ENCODE measurements at places on chromosomes 3 and 15.

- DNase-seq: peak; percentile 28
Observed at GRCh38 chr3:141243271-141243707, 11.7 kb downstream of the PXYLP1 start.

- DNase-seq: no peak
Observed at GRCh38 chr15:80216911-80217310, 35.1 kb downstream of the CTXND1 start.

GRCh38 chr3:190642016-190642415 lies 128.1 kb downstream of the IL1RAP start:
- no peak for DNase-seq

DNA sequence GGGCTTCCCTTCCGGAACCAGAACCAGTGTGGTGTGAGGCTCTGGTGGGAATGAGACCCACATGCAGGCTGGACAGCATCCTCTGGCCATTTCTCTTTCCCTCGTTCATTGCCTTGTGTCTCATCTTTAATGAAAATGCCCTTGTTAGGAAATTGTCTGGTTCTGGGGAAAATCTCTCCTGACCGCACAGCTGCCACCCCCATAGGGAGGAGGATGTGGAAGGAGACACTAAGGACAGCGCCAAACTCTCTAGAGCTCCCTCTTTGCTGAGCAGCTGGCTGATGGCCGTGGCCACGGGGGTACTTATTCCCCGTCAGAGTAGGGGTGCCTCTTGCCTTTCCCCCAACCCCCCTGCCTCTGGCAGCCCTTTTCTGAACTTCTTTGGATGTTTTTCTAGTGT lies 297.6 kb upstream of the C2CD4B start:
- DNase-seq: no peak

DNA sequence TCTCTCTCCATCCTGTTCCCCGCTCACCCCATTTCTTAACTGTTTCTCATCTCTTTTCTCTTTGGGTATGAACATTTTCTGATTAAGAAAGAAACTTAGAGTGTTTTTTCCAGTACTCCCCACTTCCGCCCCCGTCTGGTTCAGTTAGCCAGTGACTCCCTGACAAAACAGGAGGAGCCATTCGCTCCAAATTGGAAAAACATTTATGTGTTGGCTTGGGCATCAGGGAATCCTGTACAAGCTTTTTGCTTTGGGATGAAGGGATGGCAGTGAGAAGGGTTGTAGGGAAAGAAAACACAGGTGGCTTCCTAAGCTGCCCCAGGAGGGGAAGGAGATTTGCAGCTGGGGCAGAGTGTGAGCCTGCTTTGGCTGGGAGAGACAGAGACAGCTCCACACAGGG lies 47.0 kb downstream of the BOC start:
- no peak for DNase-seq

GRCh38 chr15:78397382-78397781 lies 40.6 kb upstream of the IREB2 start:
- no peak for DNase-seq

GRCh38 chr3:124878561-124879336 lies 8.4 kb downstream of the ITGB5 start:
- no peak for DNase-seq

- no peak for DNase-seq
Observed at GRCh38 chr15:87213626-87214025, 1042.9 kb downstream of the NTRK3 start.

- no peak for DNase-seq
Observed at GRCh38 chr3:129263161-129263910, 13.9 kb downstream of the COPG1 start.

- no peak for DNase-seq
Observed at GRCh38 chr3:19769694-19770093, 164.3 kb downstream of the EFHB start.

DNA sequence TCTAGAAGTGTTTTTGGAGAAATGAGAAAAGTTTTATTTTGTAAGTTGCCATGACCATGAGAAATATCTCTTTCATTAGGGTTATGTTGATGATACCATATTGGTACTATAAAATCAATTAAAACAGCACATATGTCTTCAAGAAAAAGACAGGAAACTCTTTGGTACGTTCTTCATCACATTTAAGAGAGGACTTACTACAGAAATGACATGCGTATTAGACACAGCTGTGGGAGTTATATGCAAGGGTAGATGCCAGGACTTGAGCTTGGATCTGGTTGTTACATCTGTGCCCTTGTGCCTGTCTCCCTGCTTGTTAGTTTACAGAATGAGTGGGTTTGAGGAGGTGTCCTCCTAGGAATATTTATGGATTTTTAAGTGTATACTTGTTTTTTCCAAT lies 103.4 kb upstream of the P2RY1 start:
- no peak for DNase-seq

DNA sequence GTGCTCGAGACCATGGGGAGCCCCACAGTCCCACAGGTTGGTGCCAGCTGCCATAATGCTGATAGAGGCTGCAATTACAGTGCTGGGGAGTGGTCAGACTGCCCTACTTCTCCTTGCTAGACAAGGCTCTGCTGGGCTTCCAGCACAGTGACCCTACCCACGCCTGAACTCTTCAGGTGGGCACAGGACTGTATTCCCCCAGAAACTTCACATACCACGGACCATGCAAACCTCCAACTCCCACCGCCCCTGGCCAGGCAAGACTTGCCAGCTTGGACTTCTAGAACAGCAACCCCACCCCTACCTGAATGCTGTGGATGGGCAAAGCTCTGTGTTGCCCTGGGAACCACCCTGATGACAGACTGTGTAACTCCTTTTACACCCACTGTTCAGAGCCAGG lies 885.3 kb downstream of the SI start:
- no peak for DNase-seq

- no peak for DNase-seq
Observed at GRCh38 chr3:144045766-144046165, 74.1 kb downstream of the DIPK2A start.

DNA sequence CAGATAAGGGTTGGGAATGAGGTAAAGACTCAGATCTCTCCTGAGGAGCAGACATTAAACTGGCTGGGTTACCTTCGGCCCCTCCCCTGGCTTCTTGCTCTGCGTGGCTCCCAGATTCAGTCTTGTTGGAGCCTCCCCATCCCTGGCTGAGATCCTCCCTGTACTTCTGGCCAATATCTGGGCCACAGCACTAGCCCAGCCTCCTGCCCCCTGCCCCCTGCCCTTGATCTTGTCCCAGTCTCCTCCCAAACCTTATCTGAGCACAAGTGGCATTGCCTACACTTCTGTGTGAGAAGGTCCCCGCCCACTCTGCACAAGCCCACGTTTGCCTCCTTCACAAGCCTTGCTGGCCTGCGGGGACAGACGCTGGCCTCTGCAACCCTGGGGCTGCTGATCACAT lies 16.8 kb downstream of the PLA2G4F start:
- DNase-seq: no peak

DNA sequence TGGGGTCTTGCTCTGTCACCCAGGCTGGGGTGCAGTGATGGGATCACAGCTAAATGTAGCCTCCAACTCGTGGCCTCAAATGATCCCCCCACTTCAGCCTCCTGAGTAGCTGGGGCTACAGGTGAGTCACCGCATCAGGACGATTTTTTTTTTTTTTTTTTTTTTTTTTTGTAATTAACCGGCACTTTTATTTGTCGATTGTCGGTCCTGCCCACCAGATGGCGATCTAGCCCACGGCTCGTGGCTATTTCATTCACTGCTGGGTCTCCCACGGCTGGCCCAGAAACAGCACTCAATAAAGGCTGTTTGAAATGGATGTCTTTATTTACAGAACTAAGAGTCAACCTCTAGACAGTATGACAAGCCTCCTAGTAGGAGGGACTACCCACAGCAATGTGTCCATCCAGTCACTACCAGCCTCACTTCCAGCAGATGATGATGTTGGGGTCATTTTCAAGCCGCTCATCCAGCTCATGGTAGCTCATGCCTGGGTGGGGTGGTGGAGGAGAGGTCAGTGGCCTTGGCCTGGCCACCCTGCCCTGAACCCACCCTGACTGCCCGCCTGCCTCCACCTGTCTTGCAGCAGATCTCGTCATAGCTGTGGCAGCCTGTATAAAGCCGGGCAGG lies 1.8 kb upstream of the ZMYND10 start:
- DNase-seq: peak; percentile 47

- no peak for DNase-seq
Observed at GRCh38 chr3:64342940-64343688, 117.8 kb upstream of the PRICKLE2 start.

DNA sequence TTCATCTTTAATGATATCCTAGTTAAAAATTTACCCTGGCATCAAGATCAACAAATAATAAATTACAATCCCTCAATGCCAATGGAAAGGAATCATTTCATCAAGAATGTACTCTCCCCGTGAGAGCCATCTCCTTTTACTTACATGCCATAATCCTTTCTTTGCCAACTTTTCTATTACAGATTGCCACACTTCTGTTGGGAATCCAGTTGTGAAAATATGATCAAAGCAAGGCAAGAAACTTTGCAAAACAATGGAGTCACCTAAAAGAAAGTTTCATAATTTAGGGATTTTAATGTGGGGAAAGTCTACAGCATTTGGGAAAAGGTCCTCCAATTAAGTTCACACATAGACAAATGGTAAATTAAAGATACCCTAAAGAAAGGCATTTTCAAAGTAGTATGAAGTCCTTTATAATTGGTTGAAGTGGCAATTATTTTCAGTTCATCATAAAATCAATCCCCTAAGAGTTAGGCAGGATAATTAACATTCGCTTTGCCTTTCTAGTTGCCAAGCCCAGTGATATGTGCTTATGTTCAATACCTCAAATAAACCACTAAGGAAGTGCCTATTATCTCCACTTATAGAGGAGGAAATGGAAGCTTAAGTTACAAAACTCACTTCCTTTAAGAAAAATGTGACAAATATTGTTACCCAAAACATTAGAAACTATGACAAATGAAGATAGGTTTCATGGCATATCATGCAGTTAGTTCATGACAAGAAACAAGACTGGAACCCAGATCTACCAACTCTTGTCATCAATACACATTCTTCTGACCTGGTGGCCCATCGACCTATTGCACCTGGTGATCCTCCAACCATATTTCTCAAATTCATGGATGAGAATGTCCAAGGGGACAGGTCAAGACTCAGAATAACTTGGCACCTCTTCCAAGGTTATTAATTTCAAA lies 49.1 kb downstream of the TRANK1 start:
- no peak for DNase-seq

GRCh38 chr3:197854596-197855343 lies 63.7 kb downstream of the LRCH3 start:
- no peak for DNase-seq

DNA sequence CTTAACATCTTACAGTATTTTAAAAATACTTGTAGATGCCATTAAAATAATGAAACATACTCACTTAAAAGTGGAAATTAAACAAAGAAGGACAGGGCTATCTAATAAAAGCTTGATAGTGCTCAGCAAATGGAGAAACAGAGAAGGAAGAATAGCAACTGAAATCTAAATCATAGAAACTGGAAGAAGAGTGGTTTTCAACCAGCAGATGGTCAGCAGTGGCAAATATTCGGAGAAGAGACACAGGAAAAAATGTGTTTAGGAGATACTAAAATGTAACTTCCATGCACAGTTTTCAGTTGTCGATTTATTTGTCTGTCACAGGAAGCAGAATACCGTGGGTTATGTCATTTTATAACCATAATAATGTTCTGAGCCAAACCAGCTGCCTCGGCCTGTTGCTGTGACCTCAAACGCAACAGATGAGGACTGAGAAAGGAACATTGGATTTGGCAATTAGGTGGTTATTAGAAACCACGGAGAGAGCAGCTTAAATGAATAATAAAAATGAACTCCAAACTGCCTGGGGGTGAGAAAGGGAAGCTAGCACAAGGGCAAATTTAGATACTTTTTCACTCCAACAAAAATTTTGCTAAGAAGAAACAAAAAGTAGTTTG lies 246.6 kb upstream of the KCNMB2 start:
- no peak for DNase-seq

DNA sequence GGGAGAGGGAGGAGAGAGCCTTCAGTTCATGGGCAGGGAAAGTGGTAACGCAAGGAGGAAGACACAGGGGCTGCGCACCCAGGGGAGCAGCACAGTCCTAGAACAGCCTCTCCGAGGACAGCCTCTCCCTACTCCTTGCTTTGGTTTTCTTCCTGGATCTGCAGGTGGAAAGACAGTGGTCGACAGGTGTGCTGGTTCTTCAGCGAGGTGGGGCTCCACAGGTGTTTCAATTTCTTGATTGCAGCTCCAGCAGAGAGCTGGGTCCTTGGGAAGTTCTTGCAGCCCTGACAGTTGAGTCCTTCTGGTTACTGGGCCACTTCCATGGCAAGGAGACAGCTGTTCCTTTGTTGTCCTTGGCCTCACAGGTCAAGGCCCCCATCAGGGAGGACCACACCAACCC lies 220.7 kb upstream of the NR2F2 start:
- DNase-seq: no peak

DNA sequence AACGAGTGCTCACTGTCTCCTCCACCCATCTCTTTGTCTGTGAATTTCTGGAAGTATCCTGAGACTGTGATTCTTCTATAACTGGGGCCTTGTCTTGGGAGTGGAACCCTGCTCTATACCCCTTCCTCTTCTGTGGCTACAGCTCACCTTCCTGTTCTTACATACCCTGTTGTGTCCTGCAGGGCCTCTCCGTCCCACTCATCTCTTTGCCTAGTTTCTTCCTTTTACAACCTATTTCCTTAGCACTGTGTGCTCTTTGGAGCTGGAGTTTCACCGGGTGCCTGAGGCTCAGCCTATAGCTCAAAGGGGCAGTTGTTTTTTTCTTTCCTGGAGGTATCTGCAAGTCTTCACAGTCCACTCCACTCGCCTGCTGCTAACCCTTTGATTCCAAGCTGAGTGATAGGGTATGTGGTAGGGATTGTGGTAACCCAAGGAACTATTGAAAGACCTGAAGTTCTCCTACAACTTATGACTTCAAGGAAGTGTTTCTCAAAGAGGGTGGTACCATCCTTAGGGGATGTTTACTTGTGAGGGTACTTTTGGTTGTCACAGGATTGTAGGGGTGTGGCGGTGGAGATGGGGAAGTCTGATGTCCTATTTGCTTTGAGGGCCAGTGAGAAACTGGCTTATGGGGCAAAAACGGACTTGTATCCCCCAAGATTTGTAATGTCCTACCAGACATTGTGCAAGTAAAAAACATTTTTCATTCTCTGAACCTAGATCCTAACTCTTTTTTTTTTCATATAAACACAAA lies 66.6 kb upstream of the ARL8B start:
- no peak for DNase-seq

- no peak for DNase-seq
Observed at GRCh38 chr3:194077602-194078001, 58.3 kb upstream of the HES1 start.

GRCh38 chr3:21601178-21601577 lies 149.8 kb downstream of the ZNF385D start:
- no peak for DNase-seq

DNA sequence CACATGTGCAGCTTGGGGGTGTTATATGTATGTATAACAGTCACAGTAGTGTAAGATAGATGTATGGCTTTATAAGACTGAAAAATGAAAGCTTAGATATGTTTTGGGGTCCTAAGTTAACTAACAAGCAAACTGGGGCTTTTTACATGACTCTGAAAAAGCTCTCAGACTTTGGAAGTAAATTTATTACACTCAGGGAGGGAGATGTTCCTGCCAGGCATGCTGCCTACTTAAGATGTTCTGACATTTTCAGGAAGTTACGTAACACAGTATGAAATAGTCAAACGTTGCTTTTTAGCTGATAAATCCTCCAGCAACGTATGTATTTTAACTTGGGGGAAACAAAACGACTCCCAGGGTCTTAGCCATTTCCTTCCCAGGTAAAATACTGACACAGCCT lies 1.7 kb upstream of the IFT57 start:
- DNase-seq: no peak
